Endothelial cell of umbilical vein (primary cell): ENCODE measurements at places on chromosomes 7 and 10. TPM values are rescaled to one million over a fixed set of nuclear protein-coding genes. Genes with fewer than 3 reads are reported as not detected.

DNA sequence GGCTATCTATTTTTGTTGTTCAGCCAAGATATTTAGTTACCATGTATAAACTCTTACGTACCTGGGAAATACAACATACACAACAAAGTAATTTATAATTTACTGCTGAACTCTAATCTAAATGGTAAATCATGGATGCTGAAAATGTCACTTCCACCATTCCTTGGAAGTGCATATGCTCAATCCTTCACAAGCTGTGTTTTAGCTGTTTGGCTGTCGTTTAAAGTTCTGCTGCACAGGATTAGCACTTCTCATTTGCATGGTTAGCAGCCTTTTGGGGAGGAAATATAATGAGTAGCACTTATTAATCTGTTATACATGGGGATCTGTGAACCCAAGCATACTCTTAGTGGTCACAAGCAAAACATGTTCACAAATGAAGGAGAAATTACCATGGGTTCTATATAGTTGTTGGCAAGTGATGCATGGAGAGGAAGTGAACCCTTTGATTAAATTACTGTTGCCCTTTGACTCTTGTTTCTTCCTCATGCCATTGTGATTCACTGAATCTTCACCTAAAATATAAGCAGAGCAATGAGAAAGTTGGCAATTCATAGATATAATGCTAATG lies 18.5 kb downstream of the PIK3CG start:
- no peak overlapping the region for H3K27ac ChIP-seq
- no peaks in the 10 kb centered on the region for H3K36me3 ChIP-seq
- H3K4me3 ChIP-seq: no peak overlapping the region
- no peak for DNase-seq
- no peaks in the 10 kb centered on the region for H3K27me3 ChIP-seq
- H3K4me1 ChIP-seq: no peaks in the 10 kb centered on the region

DNA sequence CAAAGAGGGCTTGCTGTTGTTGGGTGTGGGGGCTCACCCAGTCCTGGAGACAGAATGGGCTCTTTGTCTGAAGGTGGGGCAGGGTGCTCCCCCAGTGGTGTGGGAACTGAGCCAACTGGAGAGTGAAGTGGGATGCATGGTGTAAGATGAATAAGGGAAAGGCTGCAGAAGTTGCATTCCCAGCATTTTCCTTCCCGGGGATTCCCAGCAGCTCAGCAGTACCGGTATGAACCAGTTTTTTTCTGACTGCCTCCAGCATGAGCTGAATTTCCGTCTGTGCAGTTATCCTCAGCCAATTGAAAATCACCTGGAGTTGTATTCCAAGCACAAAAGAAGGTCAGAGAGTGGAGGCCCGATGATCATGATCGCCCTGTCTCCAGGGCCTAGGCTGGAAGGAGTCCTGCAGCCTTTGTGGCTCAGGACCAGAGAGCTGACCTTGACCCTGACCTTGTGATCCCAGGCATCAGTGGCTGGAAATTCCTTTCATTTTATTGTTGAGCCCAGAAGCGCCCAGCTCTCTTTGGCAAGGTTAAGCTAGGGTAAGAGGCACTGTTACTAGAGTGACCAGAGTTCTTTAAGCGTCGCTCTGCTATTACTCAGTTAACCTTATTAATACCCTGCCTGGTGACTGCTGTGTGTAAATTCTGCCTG lies 33.4 kb downstream of the OGDH start:
- H3K36me3 ChIP-seq: no peaks in the 10 kb centered on the region
- H3K4me1 ChIP-seq: peaks cover 38% of the 10 kb centered on the region
- no peaks in the 10 kb centered on the region for H3K27me3 ChIP-seq
- H3K4me3 ChIP-seq: no peak overlapping the region
- H3K27ac ChIP-seq: peak overlapping the region; percentile 88
- DNase-seq: peak; percentile 85

GRCh38 chr7:131285556-131285955 lies 42.1 kb upstream of the MKLN1 start:
- no peaks in the 10 kb centered on the region for H3K36me3 ChIP-seq
- no peak overlapping the region for H3K4me3 ChIP-seq
- no peak for DNase-seq
- peaks cover 2% of the 10 kb centered on the region for H3K27me3 ChIP-seq

DNA sequence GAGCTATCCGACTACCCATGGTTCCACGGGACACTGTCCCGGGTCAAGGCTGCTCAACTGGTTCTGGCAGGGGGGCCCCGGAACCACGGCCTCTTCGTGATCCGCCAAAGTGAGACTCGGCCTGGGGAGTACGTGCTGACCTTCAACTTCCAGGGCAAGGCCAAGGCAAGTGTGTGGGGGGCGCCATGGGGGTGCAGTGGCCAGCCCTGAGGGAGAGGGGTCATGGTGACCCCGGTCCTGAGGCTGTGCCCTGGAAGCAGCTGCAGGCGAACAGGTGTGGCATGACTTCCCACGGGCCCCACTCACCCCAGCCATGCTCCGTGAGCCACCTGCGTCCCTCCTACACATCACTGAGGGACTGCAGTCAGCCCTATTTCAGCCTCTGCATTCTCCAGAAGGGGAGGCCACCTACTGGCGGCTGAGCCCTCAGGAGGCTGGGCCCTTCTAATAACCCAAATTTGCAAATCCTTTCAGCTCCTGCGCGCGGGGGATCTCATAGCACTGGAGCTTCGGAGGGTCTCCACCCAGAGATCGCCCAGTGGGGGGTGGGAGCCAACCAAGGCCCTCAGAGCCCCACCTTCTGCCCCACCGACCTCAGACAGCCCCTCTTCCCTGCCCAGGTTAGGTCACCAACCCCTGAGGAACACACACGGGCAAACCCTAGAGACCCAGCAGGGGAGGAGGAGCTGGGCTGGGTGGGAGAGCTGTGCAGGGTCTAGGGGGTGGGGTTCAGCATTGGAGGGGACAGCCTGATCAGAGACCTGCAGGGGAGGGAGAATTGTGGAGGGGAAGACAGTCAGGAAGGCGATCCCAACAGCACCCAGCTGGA lies 30.8 kb downstream of the SH2B2 start:
- no peak overlapping the region for H3K27ac ChIP-seq
- no peaks in the 10 kb centered on the region for H3K36me3 ChIP-seq
- H3K4me3 ChIP-seq: no peak overlapping the region
- no peak for DNase-seq
- H3K4me1 ChIP-seq: peaks cover 10% of the 10 kb centered on the region
- H3K27me3 ChIP-seq: no peaks in the 10 kb centered on the region

The MPP7 gene
- 0.73 and 1.0 TPM in 2 replicates for total RNA-seq

The PRKCQ gene
- total RNA-seq: 0.55 and 0.58 TPM in 2 replicates

The HOXA4 gene
- 7.5 and 8.1 TPM in 2 replicates for total RNA-seq

The ELMO1 gene
- total RNA-seq: 23.5 and 30.6 TPM in 2 replicates

The ZNF853 gene
- 0.21 and 0.58 TPM in 2 replicates for total RNA-seq
